ENCODE measurements at places on chromosomes 16 and 17. TPM values are rescaled to one million over a fixed set of nuclear protein-coding genes. Genes with fewer than 3 reads are reported as not detected.

DNA sequence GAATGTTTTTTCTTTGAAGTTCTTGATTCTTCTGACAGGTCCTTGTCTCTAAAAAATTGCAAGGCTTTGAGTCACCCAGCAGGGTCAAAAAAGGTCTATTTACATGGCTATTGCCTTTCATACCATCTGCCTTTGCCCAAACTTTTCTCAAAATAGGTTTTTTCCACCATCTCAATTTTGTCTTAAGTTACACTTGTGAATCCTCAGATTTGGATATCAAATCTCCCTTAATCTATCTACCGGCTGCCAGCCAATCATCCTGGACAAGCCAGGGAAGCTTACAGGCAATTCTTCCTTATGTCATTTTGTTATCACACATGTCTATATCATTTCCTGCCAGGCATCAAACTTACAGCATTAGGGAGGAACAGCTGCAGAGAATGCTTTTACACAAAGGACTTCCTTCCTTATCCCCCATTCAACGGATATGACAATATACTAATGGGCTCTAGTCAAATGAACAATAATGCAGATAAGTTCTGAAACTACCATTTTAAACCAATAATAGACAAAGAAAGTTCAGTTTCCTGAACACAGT lies 104.1 kb upstream of the CORO6 start:
- H3K27ac ChIP-seq = peak overlapping the region; percentile 29
- no peak for DNase-seq
- H3K27me3 ChIP-seq = no peaks in the 10 kb centered on the region
- peaks cover 40% of the 10 kb centered on the region for H3K4me1 ChIP-seq
- no peaks in the 10 kb centered on the region for H3K36me3 ChIP-seq

DNA sequence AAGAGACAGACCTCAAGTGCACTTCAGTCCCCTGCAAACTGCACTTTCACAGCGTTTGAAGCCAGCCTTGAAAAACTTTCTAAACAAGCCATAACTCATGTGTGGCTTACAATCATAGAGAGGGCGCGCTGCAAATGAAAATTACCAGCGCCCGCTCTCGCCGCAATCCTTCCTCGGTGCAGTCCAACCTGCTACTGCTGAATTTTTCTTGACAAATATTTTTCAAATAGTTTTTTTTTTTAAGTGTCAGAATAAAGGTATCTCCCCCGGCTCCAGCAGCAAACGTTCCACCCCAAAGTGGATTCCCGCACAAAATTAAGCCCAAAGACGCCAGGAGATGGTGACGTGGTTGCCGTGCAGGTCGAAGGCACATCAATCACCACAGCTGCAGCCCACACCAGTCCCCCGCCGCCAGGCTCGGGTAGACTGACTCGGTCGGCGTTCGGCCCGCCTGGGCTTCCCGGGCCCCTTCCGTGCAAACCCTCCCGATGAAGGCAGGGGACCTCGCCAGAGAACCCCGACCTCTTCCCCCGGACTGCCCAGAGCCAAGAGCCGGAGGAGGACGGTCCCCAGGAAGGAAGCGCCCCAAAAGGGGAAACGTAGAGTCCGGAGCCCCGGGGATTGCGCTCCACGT lies 630 bp downstream of the GRB2 start:
- no peaks in the 10 kb centered on the region for H3K27me3 ChIP-seq
- peaks cover 31% of the 10 kb centered on the region for H3K4me1 ChIP-seq
- H3K36me3 ChIP-seq = no peaks in the 10 kb centered on the region
- peak; percentile 88 for DNase-seq
- peak overlapping the region; percentile 99 for H3K27ac ChIP-seq
- H3K4me3 ChIP-seq = peak overlapping the region; percentile 61

DNA sequence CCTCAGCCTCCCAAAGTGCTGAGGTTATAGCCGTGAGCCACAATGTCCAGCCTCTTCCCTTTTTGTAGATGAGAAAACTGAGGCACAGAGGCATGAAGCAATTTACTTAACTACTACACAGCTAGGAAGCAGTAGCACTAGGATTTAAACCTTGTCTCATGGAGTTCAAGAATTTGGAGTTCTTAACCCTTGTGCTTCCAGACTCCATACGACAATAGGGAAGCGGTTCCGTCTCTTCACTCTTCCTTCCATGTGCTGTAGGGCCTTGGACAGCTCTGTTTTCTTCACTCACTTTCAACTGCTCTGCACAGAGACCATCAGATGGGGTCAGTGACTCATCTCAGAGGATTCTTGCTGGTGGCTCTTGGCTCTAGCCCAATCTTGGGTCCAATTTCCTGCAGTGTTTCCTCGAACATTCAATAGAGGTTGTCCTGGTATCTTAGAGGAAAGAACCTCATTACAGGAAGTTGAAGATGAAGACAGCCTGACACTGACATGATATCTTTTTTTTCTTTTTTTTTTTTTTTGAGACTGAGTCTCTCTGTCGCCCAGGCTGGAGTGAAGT lies 19.3 kb downstream of the ITGAL start:
- H3K4me1 ChIP-seq = peaks cover 11% of the 10 kb centered on the region
- H3K27ac ChIP-seq = peak overlapping the region; percentile 27
- H3K36me3 ChIP-seq = no peaks in the 10 kb centered on the region
- H3K27me3 ChIP-seq = no peaks in the 10 kb centered on the region

GRCh38 chr16:67430504-67430976 lies 381 bp upstream of the HSD11B2 start:
- H3K36me3 ChIP-seq = no peaks in the 10 kb centered on the region
- no peaks in the 10 kb centered on the region for H3K27me3 ChIP-seq
- peaks cover 40% of the 10 kb centered on the region for H3K4me1 ChIP-seq
- H3K27ac ChIP-seq = peak overlapping the region; percentile 75
- H3K4me3 ChIP-seq = peak overlapping the region; percentile 20

DNA sequence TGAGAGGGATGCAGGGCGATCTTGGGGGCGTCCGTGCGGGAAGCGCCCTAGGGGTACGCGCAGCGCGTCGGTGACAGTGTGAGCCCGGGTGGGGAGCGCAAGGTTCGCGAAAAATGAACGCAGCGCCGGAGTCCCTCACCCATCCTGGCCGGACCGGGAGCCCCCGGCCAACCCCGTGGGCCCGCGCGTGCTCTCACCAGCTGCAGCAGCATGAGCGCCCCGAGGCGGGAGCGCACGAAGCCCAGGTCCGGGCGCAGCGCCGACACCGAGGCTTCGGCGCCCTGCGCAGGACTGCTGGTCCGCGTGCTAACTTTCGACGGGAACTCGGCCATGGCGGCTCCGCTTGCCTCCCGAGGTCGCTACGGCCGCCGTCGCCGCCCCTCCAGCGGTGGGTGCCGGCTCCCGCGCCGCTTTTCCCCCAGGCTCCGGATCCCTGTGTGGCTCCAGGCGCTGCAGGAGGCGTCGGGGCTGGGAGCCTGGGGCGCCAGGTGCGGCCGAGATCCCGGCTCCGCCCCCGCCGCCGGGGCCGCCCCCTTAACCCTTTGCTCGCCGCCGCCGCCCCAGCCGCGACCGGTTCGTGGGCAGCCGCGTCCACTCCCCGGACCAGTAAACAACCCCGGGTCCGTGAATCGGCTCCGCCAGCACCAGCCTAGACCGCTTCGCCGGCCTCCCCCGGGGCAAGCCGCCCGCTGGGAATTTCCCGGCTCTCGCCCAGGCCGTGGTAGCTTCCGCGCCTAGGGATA lies at the start of gene PLLP:
PLLP (minus strand) TSS at position 464 of the 743 bp plus-strand sequence; CDS start at position 332, 132 bp downstream.
- peaks cover 7% of the 10 kb centered on the region for H3K27me3 ChIP-seq
- H3K36me3 ChIP-seq = no peaks in the 10 kb centered on the region
- peak within 1 kb of the TSS; percentile 86 for H3K27ac ChIP-seq
- H3K4me3 ChIP-seq = peak within 1 kb of the TSS; percentile 72
- peak; percentile 94 for DNase-seq

DNA sequence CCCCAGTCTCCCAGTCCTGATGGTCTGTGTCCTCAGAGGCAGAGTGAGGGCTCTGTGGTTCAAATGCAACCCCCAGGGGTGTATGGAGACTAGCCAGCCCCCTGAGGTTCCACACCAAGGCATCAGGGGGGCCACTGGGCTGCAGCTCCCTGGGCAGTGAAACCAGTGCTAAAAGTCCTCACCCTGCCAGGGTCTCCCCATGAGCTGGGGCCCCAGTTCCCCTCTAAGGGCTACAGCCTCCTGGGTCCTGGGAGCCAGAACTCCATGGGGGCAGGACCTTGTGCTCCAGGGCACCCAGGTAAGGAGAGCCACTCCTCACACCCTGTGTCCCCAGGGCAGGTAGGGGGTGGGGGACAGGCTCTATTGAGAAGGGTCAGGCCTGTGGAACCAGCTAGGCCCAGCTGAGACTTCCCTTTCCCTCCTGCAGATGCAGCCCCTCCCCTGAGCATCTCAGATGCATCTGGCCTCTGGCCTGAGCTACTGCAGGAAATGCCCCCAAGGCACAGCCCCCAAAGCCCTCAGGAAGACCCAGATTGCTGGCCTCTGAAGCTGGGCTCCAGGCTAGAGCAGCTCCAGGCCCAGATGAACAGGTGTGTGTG lies 6.4 kb upstream of the DCAF7 start:
- DNase-seq = no peak
- no peak overlapping the region for H3K4me3 ChIP-seq
- H3K4me1 ChIP-seq = no peaks in the 10 kb centered on the region
- no peaks in the 10 kb centered on the region for H3K27me3 ChIP-seq

DNA sequence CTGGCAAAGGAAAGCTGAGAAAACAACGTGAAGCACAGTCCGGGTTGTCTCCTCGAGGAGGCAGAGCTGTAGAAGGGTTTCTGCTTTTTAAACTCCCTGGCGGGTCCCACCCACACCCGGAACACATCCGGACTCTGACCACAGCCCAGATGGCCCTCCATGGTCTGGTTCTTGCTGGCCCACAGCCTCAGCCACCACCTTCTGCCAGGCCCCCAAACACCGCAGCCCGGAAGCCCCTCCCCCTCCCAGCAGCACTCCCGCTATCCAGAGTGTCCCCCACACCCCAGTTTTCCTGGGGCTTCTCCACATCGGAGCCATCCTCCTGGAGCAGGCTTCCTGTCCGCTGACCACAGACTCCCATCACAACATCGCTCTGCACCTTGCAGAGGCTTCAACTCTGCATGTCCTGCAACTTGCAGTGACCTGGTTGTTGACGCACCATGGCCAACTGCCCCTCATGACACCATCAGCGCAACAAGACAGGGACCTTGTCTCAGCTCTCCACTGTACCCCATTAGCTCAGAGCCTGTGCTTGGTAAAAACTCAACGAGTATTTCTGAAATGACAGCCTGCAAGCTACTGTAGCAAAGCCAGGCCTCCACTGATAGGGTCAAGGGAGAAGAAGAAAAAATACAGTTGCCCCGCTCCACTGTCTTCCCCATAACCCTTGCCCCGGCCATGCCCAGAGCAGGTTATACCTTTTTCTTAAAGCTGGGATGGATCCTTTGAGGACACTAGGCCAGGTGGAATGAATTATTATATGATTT lies 129.8 kb downstream of the C16orf78 start:
- H3K4me3 ChIP-seq = no peak overlapping the region
- H3K27ac ChIP-seq = no peak overlapping the region
- H3K36me3 ChIP-seq = no peaks in the 10 kb centered on the region
- no peaks in the 10 kb centered on the region for H3K27me3 ChIP-seq

GRCh38 chr17:80133626-80133970 lies 13.3 kb downstream of the EIF4A3 start:
- H3K27me3 ChIP-seq = no peaks in the 10 kb centered on the region
- H3K36me3 ChIP-seq = peaks cover 55% of the 10 kb centered on the region
- H3K4me3 ChIP-seq = no peak overlapping the region
- H3K27ac ChIP-seq = no peak overlapping the region
- H3K4me1 ChIP-seq = no peaks in the 10 kb centered on the region

DNA sequence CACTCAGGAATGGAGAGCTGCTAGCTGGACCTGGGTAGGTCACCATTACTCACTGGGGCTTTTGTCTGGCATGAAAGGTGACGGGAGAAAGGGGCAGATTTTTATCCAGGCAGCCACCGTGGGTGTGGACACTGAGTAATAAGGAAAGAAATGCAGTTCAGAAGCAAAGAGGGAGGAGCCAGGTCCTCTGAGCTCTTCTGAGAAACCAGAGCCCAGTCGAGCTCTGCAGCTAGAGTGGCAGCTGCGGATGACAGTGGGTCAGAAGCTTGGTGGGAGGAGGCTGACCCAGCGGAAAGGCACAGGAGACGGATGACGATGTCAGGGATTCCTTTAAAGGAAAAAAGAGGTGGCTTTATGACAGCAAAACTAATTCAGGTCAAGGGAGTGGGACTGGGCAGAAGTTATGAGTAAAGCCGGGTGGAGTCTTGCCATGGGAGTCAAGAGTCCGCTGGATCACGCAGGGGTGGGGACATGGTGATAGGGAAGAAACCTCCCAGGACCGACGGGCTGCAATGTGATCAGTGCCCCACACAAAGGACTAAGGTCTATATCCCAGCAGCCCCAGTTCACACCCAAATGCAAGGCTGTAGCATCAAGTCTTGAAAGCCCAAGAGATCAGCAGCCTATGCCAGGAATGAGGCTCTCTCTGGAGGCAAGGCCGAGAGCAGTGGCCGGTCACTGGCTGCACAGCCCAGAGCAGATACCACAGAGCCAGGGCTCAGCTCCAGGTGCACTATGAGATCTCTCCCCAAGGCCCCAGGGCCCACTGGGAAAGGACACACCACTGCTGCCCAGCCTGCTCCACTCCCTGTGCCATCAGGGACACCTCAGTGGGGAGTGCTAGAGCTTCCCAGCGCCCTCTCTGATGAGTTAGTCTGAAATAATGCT lies 6.3 kb upstream of the MNT start:
- H3K4me3 ChIP-seq = no peak overlapping the region
- DNase-seq = no peak
- H3K36me3 ChIP-seq = no peaks in the 10 kb centered on the region
- H3K4me1 ChIP-seq = peaks cover 14% of the 10 kb centered on the region
- peak overlapping the region; percentile 56 for H3K27ac ChIP-seq

DNA sequence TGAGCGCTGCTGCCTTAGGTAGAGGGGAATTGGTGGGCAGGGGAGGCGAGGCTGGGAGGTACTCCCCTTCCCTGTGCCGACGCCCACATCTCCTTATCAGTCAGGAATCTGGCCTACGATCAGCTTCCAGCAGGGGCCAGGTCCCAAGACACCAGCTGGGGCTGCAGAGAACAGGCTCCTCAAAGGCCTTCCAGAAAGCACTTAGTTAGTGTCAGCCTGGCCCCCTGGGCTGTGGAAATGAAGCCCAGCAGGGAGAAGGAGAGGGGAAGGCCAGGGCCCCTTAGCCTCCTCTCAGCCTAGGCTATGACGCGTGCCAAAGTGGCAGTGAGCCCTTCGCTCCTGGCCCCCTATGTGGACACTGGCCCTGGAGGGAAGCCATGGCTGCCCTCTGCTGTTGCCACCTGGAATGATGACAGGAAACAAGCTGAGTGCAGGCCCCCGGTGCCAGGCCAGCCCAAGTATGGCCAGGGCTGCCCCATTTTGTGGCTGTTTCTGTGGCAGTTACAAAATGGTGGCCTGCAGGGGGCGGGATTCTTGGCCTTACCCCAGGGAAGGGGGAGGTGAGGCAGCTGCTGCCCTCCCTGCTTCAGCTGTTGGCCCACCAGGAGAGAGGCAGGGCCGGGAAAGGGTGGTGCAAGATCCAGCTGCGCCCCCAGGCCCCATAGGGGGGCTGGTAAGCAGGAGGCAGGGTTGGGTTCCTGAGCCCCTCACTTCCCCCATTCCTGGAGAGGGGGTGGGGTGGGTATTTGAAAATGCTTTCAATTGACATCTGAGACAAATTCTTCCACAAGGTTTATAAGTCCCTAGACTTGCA lies 11.3 kb downstream of the TBX4 start:
- no peak overlapping the region for H3K4me3 ChIP-seq
- H3K4me1 ChIP-seq = peaks cover 30% of the 10 kb centered on the region
- H3K27ac ChIP-seq = peak overlapping the region; percentile 78
- no peaks in the 10 kb centered on the region for H3K36me3 ChIP-seq

HSD17B2 gene
- total RNA-seq = 0.49 TPM

KRT23 gene
- total RNA-seq = 10.7 TPM

PPP1R27 gene
- total RNA-seq = not detected

ZNF830 gene
- total RNA-seq = 14.9 TPM

HEATR9 gene
- total RNA-seq = 0.13 TPM

FOXF1 gene
- 16.6 TPM for total RNA-seq

PIRT gene
- total RNA-seq = not detected

PCTP gene
- 21.9 TPM for total RNA-seq

Data from upper lobe of left lung (tissue), 6 donors.